ENCODE measurements at places on chromosomes 16 and 17.
A peak's percentile ranks its signal among the peaks of the same experiment; 100 is the strongest.

- no peak for DNase-seq
Observed at GRCh38 chr16:87161822-87162676, 155.1 kb downstream of the C16orf95 start.

GRCh38 chr17:57599271-57600045 lies 145.6 kb downstream of the CCDC182 start:
- no peak for DNase-seq

DNA sequence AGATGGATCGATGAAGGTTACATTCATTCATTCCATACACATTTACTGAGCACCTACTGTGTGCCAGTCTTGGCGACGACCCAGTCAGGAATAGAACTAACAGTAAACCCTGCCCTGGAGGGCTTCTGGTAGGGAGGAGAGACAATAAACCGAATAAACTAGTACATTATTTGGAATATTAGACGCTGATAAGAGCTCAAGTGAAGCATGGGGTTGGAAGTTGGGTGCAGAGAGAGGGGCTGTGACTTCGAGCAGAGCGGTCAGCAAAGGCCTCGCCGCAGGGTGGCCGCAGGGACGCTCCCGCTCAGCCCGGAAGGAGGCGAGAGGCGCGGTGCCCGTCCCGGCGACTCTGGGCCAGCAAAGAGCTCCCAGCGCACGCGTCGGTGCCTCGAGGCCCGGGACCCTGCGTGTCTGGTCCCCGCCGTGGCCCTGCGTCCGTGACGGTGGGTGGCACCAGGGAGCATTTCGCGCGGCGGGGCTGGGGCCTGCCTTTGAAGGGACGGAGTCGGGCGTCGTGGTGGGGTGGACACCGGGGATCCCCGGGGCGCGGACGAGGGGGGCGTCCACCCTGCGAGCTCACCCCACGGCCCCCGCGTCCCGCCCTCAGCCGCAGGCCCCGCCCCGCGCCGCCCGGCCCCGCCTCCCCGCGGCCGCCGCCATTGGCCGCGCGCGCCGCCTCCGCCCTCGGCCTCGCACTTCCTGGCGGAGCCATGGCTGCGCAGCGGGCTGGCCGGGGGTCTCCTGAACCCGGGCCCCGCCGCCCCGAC lies at the start of gene KLHL36:
Gene KLHL36, plus strand, starts transcription at position 684 of the 767 bp plus-strand sequence. CDS start 2,357 bp downstream, outside the sequence.
- DNase-seq = peak; percentile 25

GRCh38 chr17:72137161-72137560 lies 16.3 kb downstream of the SOX9 start:
- no peak for DNase-seq

DNA sequence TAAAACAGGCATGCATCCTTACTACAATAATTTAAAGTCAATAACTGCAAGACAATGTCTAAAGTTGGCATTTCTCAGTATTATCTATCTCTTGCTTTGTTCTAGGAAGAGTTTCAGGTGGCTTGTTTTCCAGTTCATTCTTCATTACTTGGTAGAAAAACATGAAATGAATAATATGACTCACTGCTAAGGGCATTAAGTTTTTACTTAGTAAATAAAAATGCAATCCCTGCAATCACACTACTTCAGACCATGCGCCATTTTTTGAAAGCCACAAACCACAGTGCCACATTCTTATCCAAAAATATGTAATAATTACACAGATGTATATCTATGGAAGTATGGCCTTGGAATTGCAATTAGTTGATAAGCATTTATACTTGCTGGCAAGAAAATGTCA lies 55.4 kb downstream of the CREBBP start:
- DNase-seq = peak; percentile 86

- DNase-seq = peak; percentile 23
Observed at GRCh38 chr17:28252436-28252835, 66.6 kb upstream of the TMEM97 start.

DNA sequence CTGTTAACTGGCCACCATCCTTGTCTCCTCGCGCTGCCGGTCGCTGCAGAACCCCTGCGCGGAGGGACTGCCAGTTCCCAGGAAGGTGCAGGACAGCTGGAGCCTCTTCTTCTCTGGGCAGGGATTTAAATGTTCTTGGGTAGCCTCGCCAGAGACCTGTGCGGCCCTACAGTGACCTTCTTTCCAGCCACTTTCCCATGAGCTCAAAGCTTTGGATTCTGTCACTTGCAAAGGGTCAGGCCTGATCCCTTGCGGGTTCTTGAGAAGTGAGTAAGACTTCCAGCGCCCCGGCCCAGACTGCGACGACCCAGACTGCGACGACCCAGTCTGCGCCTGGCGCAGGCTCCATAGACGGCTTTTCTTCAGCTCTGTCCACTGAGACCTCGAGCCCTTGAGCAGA lies 1.4 kb upstream of the SLFN5 start:
- no peak for DNase-seq

- peak; percentile 87 for DNase-seq
Observed at GRCh38 chr17:59753522-59754467, 46.3 kb downstream of the VMP1 start.

- DNase-seq = no peak
Observed at GRCh38 chr17:280901-281300, 71.7 kb downstream of the RPH3AL start.

DNA sequence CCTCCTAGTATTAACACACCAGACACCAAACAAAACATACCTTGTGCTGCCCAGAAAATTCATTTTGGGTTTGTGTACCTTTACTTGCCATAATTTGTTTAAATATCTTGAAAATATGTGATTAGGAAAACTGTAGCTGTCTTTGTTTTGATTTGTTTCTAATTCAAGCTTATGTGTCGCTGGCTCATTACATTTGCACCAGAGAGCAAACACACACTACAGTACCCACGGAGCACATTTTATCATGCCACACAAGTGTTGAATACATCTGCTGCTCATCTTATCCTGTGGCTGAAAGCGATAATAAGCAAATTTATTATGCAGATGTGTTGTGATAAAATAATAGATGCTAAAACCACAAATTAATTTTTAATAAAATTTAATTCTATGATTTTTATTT lies 63.1 kb downstream of the SPAG9 start:
- no peak for DNase-seq

GRCh38 chr17:35084987-35085386 lies 21.5 kb upstream of the RFFL start:
- no peak for DNase-seq

DNA sequence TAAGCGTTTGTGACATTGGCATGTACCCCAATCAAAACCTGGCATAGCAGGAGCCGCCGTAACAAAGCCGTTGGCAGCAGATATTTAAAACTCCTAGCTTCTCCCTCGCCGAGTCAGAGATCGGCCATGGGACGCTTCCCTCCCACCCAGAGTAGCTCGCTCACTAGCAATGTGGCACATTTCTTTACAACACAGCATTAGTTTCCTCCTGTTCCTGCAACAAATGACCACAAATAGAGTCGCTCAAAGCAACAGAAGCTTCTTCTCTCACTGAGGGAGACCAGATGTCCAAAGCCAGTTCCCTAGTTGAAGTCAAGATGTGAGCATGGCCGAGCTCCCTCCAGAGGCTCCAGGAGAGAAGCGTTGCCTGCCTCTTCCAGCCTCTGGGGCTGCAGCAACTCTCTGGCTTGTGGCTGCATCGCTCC lies 106.7 kb downstream of the RBFOX3 start:
- DNase-seq = no peak

DNA sequence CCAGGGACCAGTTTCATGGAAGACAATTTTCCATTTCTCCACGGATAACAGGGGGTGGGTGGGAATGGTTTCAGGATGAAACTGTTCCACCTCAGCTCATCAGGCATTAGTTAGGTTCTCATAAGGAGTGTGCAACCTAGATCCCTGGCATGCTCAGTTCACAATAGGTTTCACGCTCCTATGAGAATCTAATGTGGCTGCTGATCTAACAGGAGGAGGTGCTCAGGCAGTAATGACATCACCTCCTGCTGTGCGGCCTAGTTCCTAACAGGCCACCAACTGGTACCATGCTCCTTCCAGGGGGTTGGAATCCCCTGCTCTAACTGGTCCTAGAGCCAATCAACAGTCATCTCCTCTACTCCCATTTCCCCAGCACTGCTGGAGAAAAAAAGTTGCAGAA lies 19.9 kb downstream of the TEX14 start:
- DNase-seq = no peak

- DNase-seq = no peak
Observed at GRCh38 chr16:29009050-29009837, 24.4 kb downstream of the LAT start.

DNA sequence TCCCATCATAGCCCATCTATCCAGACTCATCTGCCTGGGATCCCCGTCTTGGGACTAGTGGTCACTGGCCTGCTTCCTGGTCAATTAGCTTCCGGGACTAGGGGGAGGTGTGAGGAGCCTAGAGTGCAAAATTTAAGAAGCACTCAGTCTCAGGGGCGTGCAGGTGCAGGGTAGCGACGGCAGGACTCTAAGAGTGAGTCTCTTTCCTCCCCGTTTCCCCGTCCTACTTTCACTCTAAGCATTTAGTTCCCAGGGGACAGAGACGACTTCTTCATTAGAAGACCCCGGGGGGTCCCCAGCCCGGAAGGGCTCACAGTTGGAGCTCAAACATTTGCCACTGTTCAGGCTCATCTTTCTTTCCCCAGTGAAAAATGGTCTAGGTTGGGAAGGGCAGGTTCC lies 677 bp upstream of the ZNHIT3 start:
- DNase-seq = no peak

GRCh38 chr17:35345445-35345925 lies 27.9 kb downstream of the SLFN11 start:
- no peak for DNase-seq

- DNase-seq = no peak
Observed at GRCh38 chr17:19378416-19379360, at the start of gene MAPK7. TSS of gene MAPK7 (plus strand) at chr17:19378498. CDS start at chr17:19378901, 403 bp downstream.

GRCh38 chr16:85176541-85177447 lies 64.5 kb upstream of the CIBAR2 start:
- no peak for DNase-seq

- DNase-seq = no peak
Observed at GRCh38 chr16:53846971-53847370, 143.0 kb downstream of the FTO start.

DNA sequence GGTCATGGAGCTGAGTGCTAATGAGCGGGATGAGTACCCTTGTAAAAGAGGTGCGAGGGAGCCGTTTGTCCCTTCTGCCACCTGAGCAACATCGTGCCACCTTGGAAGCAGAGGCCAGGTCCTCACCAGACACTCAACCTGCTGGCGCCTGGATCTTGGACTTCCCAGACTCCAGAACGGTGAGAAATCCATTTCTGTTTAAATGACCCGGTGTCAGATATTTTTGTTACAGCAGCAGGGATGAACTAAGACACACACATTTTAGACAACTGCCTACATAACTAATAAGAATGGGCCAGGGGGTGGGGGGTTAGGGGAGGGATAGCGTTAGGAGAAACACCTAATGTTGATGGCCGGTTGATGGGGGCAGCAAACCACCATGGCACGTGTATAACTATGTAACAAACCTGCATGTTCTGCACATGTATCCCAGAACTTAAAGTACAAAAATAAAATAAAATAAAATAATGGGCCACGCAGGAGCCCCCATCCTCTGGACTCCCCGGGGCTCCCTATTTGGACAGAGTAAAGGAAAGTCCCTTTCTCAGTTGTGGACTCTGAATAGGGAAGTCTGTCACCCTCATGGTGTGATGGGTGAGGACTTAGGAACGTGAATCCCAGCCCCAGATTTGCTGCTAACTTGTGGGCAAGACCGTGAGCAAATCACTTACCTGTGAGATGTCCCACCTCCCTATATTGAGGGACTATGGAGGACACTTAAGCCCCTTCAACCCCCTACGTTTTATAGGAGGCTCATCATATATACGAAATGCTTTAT lies 60.6 kb upstream of the DNAH17 start:
- no peak for DNase-seq

GRCh38 chr17:3845291-3845620 lies 790 bp downstream of the NCBP3 start:
- DNase-seq = peak; percentile 15

- DNase-seq = no peak
Observed at GRCh38 chr16:86533767-86534351, 21.2 kb downstream of the MTHFSD start.

DNA sequence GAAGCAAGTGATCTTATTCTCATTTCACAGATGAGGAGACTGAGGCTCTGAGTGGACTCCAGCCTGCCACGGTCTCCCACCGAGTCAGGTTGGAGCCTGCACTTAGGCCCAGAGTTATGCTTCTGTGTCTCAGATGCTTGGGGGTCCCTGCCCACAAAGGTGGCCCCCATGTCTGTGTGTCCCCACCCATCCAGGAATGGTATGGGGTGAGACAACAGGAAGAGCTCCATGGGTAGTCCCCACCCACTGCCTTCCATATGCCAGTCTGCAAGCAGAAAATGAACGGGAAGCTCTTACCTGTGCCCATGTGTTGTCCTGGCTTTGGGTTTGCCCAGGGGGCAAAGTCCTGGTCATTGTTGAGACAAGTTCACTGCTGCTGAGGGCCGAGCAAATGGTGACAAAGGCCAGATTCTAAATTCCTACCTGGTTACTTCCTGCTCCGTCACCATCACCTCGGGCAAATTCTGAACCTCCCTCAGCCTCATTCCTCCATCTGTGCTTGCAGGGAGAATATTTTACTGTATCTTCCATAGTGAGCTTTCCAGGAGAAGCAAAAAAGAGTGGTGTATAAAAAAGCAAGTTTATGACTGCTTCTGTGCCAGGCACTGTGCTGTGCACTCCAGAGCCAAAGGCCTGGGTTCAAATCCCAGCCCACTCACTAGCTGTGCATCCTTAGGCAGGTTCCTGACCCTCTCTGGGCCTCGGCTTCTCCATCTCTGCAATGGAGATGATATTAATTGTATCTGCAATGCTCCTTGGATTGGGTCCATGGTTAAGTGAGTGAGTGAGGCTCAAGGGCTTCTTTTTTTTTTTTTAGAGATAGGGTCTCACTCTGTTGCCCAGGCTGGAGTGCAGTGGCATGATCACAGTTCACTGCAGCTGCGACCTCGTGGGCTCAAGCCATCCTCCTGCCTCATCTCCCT lies 9.3 kb downstream of the IL4R start:
- DNase-seq = no peak

GRCh38 chr17:61009663-61010062 lies 332.0 kb downstream of the BCAS3 start:
- DNase-seq = no peak

- DNase-seq = no peak
Observed at GRCh38 chr17:77745702-77746101, 212.8 kb upstream of the TNRC6C start.

- no peak for DNase-seq
Observed at GRCh38 chr17:17186051-17186450, 20.1 kb downstream of the PLD6 start.

GRCh38 chr16:79267781-79268180 lies 332.8 kb downstream of the MAF start:
- no peak for DNase-seq

DNA sequence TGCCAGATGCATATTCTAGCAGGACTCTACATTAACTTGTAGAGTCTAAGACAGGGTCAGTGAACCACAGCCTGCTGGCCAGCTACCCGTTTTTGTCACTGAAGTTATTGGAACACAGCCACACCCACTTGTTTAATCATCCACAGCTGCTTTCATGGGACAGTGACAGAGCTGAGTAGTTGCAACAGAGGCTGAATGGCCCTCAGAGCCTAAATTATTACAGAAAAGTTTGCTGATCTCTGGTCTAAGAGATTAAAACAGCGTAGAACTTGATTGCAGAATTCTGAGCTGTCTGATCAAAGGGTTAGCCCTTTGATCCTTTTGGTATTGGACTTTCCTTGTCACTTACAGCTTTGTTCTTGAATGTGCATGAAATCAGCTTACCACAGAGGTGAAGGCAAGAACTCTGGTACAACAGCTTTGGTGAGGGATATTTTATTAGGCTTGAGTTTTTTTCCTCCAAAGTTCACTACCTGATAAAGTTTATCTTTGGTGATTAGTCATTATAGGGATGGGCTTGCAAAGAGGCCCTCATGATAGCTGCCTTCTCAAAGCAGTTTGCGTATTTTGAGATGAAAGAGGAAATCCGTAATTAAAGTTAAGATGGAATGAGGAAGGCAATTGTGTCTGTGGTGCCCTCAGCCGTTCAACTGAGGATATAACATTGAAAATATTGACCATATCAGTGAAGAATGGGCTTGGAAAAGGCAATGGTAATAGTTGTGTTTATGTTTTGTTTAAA lies 23.6 kb downstream of the ALDH3A2 start:
- DNase-seq = peak; percentile 61

All from AG10803 (cell line).